ENCODE measurements at places on chromosomes 6 and 20.

DNA sequence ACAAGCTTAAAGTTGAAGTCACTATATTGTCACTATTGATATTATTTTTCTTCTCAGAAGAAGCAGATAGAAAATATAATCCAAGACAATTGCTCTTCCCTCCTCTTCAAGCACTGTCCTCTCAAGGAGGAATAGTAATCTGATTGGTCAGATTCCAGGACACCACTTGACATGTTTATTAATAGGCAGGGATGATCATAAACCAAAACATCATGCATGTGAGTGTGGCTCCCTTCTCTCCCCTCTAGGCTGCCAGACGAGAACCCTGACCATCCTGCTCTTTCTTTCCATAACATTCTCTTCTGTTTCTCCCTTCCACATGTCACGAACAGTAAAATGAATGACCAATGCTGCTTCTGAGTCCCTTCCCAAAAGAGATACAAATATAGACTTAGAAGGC lies 7.5 kb downstream of the ATG5 start:
- no peak for DNase-seq

DNA sequence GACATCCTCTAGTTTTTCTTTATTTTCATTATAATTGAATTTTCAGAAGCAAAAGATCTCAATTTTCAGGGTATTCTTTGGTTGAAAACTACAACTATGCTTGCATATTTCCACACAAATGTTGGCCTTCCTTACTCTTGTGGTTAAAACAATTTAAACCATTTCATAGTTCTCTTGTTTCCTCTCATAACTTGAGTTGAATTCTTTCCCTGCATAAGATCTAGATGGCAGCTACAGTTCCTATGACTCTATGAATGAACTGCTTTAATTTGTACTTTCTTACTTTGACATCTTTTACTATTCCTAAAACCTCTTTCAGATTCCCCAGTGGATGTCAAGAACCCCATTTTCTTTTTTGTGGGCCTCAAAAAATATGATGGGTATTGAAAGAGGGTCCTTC lies 564.5 kb downstream of the NKAIN2 start:
- no peak for DNase-seq

- no peak for DNase-seq
Observed at GRCh38 chr6:2224847-2225382, 20.5 kb downstream of the GMDS start.

- no peak for DNase-seq
Observed at GRCh38 chr6:130934848-130935585, 107.8 kb downstream of the SMLR1 start.

- no peak for DNase-seq
Observed at GRCh38 chr6:170473801-170474200, 79.3 kb downstream of the PSMB1 start.

DNA sequence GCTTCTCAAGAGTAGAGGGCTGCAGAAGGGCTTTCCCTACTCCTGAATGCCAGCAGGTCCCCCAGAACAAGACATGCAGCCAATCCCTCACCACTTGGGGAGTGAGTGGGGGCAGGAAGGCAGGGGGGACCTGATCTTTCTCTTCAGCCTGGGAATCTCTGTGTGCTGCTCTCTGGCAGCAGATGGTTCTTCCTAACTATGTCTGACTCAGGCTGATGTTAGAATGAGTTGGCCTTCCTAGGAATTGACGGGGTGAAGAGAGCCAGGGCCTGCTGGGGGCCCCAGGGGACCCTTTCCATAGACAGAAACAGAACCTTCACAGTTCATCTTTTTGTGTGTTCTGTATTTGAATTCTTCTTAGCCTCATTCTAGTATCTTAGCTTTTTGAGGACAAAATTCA lies 29.0 kb upstream of the TCP11 start:
- DNase-seq: no peak

DNA sequence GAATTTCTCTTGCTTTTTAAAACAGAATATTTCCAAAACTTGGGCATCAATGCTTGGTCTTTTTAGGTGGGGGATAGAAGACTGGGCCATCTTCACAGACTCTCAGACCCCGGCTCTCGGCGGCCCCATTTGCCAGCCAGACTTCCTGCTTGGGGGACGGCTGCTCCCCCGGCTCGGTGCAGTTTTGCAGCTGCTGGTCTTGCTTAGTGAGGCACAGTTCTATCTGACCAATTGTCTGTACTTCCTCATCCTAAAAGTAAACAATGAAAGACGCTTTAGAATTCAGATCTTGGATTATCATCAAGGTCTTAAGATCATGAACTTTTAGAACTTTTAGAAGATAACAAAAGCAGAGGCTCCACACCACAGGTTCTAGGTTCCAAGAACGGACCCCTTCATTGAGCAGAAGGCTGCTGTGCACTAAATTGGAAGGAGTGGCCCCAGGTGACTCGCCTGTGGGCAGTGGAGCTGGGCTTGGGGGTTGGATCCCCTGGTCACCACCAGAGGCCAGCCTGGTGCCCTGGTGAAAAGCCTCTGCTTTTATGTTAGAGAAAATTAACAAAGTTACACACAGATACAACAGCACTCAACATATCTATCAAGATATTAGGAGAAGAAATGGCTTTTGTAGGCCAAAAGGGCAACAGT lies 26.7 kb downstream of the RNASET2 start:
- no peak for DNase-seq

GRCh38 chr6:46921731-46922130 lies at the start of gene ADGRF5:
Gene ADGRF5 (minus strand): TSS chr6:46921938. CDS start chr6:46906762, 15,176 bp downstream.
- DNase-seq: no peak

DNA sequence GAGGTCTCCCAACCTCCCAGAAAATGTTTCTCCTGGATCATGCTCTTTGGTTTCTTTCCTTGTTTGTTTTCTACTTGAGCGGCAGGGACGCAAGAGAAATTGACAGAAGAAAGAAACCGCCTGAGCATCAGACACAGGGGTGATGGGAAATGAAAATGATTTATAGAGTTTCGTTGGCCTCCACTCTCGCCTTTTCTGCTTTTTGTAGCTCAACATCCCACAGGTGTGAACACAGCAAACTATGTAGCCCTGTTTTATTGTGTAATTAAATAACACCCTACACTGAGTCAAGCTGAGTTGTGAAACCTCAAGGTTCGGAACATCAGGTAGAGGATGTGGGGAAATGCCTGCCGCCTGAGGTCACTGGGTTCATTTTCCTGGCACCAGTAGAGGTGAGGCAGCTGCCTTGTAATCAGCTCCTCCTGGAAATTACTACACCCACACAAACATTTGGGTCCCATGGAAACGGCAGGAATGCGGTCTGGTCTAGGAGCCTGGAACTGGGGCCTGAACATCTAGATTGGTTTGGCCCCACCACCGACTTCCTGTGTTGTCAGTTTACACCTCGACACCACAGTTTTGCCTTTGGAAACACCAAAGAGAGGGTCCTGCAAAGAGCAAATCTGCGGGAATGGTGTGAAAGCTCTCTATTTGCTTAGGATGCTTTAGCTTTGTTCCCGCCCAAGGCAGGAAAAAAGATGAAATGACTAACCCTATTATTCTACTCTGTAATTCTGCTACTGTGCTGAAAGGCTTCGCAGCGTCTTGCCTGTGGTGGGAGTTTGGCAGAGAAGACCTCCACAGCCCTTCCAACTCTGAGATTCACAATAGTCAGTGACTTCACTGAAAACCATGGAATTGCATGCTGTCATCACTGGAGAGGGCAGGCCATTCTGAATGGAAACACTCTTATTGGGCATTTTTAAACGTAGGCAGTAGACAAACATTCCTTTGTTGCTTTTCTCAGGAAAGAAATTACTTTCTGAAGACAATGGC lies 53.0 kb downstream of the ADAT2 start:
- no peak for DNase-seq

GRCh38 chr6:168469521-168469920 lies 28.5 kb downstream of the SMOC2 start:
- no peak for DNase-seq

DNA sequence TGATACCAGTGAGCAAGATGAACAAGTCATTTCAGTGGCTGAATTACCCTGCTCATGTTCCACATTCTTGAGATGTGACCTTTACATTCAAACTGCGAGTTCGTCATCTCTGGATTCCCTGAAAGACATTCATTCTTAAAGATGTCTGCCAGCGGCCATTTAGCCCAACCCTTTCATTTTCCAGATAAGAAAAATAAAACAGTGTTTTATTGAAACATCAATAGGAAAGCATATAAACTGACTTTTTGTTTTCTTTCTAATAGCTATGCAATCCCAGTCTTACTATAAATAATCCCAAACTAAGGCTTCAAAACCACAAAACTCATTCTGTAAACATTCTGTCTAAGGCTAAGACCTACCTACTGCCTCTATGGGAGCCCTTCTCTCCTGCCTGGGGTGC lies 134.0 kb downstream of the SAMD5 start:
- no peak for DNase-seq

DNA sequence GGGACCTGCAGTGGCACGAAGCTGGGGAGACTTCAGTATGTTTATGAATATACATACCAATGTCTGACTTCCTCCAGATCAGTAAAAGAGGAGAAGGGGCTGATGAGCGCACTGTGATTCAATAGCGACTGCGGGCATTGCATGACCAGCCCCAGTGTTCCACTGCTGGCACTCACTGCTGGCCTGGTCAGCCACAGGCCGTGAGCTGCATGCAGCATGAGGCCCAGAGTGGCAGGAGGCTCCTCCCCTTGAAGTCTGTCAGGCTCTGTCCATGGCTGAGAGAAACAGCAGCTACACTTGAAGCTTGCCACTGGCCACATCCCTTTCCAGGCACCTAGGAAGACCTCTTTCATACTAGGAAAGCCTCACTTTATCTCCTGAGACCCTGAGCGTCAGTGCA lies 265.9 kb upstream of the CDYL start:
- DNase-seq: no peak
